Astrocyte (in vitro differentiated cells and primary cell): ENCODE measurements at places on chromosomes 2 and 18.

GRCh38 chr2:86825036-86825692 lies 34.5 kb upstream of the CD8A start:
- no peak for DNase-seq

- no peak for DNase-seq
These were observed 121.9 kb downstream of the NDUFA10 start for GRCh38 chr2:239903210-239903609.

GRCh38 chr18:43665105-43665788 lies 388.0 kb upstream of the SYT4 start:
- DNase-seq, result peak; percentile 89

DNA sequence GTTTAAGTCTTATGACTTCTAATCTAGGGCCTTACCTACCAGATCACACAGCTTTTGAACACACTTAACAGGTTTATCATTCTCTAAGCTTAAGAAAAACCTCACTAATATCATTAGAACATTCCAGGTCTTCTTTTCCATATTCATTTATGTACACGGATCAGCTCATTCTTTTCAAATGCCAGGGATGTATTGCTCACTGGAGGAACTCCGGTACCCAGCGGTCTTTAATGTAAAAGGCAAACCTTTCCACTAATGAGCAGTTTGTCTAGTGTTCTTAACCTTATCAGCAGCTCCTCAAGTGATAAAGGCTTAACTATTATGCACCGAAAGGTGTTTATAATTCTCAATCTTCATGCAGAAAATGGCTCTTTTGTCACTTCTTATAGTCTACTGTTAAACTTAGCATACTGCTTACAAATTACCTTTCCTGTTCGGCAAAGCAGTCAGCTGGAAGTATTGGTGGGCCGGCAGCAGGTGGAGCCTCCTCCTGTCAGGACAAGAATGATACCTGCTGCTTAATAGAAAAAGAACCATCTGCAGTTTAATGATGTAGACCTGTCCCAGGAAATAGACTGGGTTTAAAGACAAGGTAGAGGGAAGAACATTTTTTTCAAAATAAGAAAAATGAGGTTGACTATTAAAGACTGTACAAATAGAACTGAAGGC lies 142.7 kb downstream of the FIGN start:
- DNase-seq, result no peak

- no peak for DNase-seq
These were observed 2.5 kb downstream of the HTRA2 start for GRCh38 chr2:74532222-74532621.

- DNase-seq, result no peak
These were observed 263.4 kb downstream of the SH3BP4 start for GRCh38 chr2:235215248-235215647.

DNA sequence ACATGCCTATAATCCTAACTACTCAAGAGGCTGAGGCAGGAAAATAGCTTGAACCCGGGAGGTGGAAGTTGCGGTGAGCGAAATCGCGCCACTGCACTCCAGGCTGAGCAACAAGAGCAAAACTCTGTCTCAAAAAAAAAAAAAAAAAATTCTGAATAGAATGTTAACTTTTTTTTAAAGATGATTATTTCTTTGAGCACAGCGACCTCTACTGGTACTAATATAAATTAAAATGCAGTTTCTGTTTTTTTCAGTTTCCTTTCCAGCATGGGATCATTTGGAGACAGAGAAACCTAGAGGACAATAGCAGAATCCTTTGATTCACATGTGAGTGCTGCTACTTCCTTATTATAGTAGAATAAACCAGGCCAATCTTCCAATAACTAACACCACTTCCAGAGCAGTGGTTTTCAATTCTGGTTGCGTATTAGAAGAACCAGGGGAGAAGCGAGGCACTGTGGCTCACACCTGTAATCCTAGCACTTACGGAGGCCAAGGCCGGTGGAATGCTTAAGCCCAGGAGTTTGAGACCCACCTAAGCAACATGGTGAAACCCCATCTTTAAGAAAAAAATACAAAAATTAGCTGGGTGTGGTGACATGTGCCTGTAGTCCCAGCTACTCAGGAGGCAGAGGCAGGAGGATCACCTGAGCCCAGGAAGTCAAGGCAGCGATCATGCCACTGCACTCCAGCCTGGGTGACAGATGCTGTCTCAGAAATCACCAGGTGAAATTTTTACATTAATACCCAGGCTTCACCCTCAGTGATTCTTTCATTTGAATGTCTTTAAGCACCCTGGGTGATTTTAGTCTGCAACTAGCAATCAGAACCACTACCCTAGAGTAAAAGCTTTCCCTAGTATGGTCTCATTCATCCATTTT lies 10.1 kb downstream of the SRSF7 start:
- DNase-seq, result no peak

- DNase-seq, result no peak
These were observed 807.8 kb downstream of the TRIB2 start for GRCh38 chr2:13524492-13524891.

- DNase-seq, result no peak
These were observed 560.2 kb downstream of the LRP1B start for GRCh38 chr2:141570474-141571131.

GRCh38 chr18:12291690-12292089 lies 16.4 kb upstream of the TUBB6 start:
- DNase-seq, result no peak

DNA sequence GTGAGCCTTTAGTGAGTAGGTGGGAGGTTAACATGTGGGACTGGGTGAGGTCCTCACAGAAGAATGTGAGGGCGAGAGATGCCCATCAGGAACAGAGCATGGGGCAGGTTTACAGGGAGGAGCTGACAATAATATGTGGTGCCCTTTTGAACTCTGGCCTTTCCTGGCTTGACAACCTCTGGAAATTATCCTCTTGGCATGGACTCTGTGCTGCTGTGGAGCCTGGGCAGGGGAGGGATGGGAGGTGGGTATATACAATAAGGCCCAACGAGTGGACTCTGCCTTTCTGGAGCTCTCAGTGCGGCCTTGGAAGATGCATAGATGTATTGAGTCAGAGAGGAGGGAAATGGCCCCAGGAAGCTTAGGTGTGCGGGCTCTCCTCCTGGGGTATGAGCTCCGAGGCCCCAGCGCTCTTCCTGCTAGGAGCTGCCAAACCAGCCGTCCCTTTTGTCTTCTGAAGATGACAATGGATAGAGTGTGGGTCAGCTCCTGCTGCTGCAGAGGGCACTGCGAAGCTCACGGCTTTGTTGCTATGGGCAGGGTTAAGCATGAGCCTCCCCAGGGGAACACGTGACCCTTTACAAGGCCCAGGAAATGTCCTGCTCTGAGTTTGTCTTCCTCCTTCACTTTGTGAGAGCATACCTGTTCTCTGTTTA lies 8.7 kb upstream of the PSD4 start:
- DNase-seq, result no peak

- no peak for DNase-seq
These were observed 637 bp upstream of the SFT2D3 start for GRCh38 chr2:127700527-127701192.

DNA sequence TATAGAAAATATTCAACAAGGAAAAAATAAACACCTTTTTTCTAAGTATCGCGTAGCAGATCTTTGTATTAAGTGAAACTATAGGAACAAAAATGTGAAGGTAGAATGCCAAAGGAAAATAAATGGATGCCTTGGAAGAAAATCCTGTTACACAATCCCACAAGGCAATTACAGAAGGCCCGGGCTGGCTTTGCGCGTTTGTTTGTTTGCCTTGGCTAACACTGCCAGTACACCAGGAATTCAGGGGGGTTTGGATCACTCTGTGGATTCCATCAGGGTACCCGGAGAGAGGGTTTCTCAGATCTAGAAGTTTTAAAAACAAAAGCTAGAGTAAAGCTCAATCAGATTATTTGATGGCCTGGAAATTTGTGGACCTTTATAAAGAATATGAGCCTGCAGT lies 478.3 kb downstream of the FBXO15 start:
- DNase-seq, result peak; percentile 82

GRCh38 chr2:86053166-86053565 lies 52.5 kb downstream of the POLR1A start:
- DNase-seq, result no peak

DNA sequence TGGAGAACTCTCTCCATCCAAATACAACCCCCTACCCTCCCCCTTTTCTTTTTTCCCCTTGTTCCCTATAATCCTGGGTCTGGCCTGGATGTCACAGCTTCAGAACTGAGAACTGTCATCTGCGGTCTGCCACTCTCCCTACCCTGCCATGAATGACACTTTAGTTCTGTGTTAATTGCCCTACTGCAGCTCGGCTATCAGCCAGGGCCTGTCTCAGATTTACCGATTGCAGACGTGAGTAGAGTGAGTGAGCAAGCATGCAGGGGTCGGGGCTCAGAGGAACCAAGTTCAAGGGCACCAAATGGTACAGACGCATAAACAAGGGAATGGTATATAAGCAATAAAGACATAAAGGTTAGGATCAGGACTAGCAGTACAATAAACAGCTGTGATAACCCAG lies 967.8 kb downstream of the BCL11A start:
- DNase-seq, result no peak

DNA sequence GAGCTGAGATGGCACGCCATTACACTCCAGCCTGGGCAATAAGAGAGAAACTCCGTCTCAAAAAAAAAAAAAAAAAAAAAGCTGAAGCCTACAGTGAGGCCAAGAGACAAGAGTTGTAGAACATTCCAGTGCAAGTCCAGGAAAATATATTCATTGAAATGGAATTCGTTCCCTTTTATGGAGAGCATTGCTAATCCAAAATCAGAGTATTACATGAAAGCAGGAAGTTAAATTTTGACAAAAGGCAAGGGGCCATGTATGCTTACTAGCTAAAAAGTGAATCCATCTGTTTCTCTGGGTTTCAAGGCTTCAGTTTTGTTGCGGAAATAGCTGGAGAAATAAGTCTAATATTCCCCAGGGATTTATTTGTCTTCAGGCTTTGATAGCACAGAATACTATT lies 471.7 kb downstream of the THSD7B start:
- DNase-seq, result peak; percentile 66

GRCh38 chr2:13121096-13121495 lies 404.4 kb downstream of the TRIB2 start:
- DNase-seq, result no peak

DNA sequence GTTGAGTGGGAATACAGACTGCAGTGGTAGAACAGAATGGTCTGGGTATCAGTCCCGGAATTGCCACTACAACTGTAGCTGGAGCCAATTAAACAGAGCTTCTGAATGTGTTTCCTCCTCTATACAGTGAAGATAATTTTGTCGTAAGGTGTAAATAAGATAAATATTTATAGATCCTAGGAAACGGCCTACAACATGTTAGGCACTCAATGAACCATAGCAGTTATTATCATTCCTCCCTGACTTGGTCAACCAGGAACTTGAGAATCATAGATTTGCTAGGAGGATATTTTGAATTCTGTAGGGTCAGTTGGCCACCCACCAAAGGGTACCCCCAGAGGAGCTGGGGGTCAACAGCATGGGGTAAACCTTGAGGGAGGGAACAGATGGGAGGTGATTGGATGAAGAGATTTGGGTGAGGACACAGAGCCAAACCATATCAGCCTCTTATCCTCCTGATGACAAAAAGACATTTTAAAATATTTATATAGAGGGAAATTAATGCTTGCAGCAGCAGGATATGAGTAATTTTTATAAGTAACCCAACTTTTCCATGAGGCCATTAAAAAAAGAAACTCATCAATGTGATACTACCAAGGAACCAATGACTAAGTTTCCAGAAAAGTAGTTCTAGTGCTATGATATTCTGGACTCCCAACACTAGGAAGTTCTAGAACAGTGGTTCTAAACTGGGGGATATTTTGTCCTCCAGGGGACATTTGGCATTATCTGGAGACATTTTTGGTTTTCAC lies 4.0 kb downstream of the DHRS9 start:
- no peak for DNase-seq

DNA sequence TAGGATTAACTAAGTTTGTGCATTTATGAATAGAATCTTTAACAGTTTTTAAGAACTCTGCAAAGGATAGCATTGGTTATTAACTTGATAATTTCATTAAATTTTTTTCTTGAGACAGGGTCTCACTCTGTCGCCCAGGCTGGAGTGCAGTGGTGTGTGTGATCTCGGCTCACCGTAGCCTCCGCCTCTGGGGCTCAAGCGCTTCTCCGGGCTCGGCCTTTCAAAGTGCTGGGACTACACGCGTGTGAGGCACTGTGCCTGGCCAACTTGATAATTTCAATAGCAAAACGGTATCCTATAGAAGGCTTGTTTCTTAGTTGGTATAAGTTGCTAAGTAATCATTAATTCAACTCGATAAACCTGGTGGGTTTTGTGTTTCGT lies 38.0 kb downstream of the ADNP2 start:
- no peak for DNase-seq

DNA sequence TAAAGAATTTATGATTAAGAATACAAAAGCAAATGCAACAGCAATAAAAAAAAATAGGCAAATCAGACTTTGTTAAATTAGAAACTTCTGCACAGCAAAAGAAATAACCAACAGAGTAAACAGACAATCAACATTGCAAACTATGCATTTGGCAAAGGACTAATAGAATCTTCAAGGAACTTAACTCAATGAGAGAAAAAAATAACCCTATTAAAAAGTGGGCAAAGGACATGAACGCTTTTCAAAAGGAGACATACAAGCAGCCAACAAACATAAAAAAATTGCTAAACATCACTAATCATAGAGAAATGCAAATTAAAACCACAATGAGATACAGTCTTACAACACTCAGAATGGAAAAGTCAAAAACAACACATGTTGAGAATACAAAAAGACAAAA lies 166.0 kb upstream of the DSEL start:
- DNase-seq, result no peak

DNA sequence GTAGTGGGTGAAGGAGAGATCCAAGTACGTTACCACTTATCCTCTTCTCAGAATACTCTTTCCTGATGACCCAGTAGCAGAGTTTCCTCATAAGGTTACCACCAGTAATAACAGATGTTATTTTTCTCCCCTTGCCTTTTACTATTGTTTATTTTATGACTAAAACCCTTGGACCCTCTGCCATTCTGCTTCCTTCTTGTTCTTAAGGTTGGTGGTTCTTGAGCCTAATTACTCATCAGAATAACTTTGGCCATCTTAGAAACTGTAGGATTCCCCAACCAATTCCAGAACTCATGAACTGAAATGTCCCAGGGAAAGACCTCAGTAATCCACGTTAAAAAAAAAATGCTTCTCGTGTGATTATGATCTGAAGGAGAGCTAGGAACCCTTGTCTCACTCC lies 64.9 kb downstream of the CHST9 start:
- DNase-seq, result peak; percentile 30

DNA sequence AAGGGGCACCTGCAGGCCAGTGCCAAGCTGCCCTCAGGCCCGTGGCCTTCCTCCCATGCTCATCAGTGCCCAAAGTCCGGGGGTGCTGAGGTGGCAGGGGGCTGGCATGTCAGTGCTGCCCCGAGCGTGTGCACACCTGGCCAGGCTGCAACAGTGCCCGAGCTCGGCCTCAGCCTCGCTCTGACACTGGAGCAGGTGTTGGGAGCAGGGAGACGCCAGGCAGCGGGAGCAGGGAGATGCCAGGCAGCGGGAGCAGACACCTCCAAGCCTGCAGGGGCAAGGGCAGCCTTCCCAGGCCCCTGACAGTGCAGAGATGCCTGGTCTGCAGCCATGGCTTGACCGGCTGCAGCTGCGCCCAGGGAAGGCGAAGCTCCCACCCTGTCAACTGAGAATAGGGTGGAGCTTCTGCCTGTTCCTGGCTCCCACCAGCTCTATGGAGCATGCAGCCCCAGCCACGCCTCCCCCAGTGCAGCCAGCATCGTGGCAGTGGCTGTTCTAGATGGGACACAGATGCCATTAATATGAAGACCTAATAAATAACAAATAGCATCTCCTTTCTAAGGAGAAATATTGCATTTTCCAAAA lies 82.4 kb downstream of the DTNB start:
- DNase-seq, result no peak
